ENCODE measurements at places on chromosomes 16 and 17. TPM values are rescaled to one million over a fixed set of nuclear protein-coding genes. Genes with fewer than 3 reads are reported as not detected.

Gene SMTNL2
- not detected for total RNA-seq

Gene SCIMP
- total RNA-seq, result not detected

Gene CTRL
- total RNA-seq, result 11.9 TPM

Gene DCTPP1
- total RNA-seq, result 87.8 TPM

Gene CDH13
- not detected for total RNA-seq

Gene SCNN1B
- not detected for total RNA-seq

Gene KRT28
- not detected for total RNA-seq

Gene KRT13
- total RNA-seq, result not detected

Gene HOXB13
- total RNA-seq, result not detected

Gene DRC7
- total RNA-seq, result not detected

Gene NUPR1
- not detected for total RNA-seq

Gene TP53TG3F
- total RNA-seq, result not detected

Gene CTRB1
- total RNA-seq, result not detected

Gene PYCARD
- total RNA-seq, result 66.7 TPM

Gene NDRG4
- 0.66 TPM for total RNA-seq

Gene IL21R
- total RNA-seq, result 26.2 TPM

All from T-helper 2 cell treated with Interferon-gamma antibody and Interleukin-4, amounts not matched to agents 100 ng/mL and 5 ng/mL, for 36 hours (primary cell).